Hematopoietic multipotent progenitor cell treated with erythropoietin and hydrocortisone succinate and interleukin-3 and kit ligand, for 4 days (in vitro differentiated cells): ENCODE measurements at places on chromosomes 4 and X.
A peak's percentile ranks its signal among the peaks of the same experiment; 100 is the strongest.

DNA sequence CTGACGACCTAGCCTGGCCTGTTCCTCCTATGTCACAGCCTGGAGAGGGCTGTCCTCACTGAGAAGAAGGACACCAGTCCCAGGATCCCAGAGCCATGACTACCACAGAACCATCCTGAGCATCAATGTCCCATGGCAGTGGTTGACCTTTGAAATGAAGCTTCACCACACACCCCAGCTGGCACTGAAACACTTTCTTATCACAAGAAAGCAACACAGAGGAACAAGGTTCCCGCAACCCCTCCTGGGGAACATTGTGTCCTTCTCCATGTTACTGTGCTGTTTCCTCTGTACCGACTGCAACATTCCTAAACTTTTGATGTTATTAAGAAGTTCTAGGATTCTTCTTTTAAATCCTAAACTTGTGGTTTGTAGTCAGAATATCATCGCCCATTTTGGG is 21.2 kb upstream of the FAM156A start:
- no peak for DNase-seq

GRCh38 chr4:148828291-148828690 is 386.1 kb upstream of the NR3C2 start:
- no peak for DNase-seq

GRCh38 chr4:146269228-146269653 is 54.9 kb downstream of the REELD1 start:
- no peak for DNase-seq

- no peak for DNase-seq
Observed at GRCh38 chr4:180635281-180635680, 1607.9 kb upstream of the TENM3 start.

GRCh38 chr4:61298178-61298740 is 98.1 kb downstream of the ADGRL3 start:
- DNase-seq = peak; percentile 13

DNA sequence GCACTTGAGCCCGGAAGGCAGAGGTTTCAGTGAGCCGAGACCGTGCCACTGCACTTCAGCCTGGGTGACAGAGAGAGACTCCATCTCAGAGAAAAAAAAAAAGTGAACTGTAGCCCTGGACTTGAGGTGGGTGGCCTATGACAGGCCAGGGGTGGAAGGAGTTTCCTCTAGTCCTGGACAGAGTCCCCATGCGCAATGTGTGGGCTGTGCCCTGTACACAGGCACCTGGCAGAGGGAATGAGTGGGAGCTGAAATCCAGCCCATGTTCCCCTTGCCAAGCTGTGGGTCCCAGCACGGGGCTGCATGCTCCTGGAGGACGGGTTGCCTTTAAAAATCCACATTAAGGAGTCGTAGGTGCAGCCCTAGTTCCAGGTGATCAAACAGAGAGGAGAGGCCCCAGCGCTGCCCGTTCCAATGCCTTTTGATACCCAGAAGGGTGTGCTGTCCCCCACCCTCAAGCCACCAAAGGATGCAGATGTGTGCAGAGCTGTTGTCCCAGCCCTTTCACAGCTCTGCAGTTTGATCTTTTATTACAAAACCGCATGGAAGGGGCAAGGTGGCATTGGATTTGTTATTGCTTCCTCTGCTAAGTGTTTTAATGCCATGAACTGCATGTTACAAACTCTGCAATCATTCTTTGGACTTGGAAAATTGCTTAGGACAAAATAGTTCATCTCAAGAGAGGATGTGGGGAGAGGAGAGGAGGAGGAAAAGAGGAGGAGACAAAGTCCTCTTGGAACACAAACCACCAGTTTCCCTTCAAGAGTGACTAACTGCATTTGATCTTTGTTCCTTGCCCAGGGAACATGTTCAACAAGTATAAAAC is 38.0 kb upstream of the PDK3 start:
- no peak for DNase-seq

DNA sequence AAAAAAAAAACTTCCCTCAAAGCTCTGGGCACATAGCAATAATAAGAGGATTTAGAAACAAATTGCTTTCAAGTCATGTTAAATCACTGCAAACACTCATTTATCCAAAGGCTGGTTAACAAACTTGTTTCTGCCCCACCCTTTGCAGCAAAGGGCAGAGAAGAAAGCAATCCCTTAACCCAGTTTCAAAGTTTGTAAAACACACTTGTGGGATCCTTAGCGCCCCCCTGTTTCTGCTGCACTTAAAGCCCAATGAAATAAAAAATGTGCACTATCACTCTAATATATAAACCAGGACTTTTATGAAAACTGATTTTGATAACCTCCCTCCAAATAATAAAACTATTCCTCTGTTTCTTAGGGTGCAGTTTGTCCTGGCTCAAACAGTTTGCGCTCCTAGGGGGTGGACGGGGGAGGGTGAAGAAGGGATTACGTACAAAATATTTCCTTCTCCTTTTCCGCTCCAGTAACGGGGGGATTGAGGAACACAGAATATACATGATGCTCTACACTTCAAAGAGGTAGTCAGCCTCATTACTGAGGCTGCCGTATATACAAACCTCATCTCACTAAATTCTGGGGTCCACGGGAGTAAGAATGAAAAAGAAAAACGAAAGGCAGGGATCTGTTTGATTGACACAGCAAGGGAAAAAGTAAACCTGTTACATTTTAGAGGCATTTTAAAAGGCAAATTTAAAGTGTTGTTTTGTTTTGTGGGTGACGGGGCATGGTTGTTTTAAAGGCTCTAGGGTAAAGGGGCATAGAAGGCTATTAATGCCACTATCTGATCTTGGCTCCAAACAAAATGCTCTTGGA is 3.1 kb upstream of the PCDH10 start:
- DNase-seq = no peak

GRCh38 chr4:155371432-155372043 is 5.2 kb downstream of the MAP9 start:
- DNase-seq = peak; percentile 71

DNA sequence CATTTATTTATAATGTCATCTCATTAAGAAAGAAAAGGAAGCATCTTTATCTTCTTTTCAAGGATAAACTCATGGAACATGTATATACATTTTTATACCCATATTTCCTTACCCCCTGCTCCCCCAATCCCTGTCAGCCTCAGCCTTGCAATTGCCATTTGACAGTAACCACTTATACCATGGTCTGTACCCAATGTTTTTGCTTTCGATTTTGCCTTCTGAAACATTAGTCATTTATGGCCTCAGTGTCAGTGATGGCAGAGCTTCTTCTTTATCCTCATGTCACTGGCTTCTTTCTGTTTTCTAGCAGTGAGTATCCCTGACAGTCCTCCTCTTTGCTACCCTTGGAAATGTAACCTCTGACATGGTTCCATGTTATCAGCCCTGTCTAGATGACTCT is 228.4 kb downstream of the SPRY1 start:
- DNase-seq = no peak

DNA sequence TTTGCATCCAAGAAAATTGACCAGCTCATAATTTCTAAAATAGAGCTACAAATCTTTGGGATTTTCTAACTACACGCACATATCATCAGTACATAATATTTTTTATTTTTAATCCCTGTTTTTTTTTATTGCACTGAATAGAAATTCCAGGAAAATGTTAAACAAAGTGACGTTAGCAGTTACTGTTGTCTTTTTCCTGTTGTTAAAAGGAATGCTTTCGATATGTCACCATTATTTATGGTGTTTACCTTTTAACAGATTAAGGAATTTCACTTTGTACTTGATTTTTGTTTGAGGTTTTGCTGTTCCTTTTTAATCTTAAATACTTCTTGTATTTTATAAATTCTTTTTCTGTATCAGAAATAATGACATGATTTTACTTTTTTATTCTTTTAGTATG is 89.7 kb downstream of the TMEM144 start:
- no peak for DNase-seq

DNA sequence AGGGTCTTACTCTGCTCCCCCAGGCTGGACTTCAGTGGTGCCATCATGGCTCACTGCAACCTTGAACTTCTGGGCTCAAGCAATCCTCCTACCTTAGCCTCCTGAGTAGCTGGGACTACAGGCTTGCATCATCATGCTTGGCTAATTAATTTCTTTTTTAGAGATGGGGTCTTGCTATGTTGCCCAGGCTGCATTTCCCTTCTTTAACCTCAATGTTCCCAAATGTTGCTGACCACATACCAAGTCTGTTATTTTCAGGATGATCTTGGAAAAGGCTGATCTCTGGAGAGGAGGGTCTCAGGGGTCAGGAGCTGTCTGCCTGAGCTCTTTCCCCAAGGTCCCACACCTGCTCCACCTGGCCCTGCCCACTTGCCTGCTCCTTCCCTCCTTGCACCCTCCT is 13.0 kb downstream of the CACNA1F start:
- DNase-seq = no peak

GRCh38 chrX:39162322-39162735 is 361.1 kb downstream of the MID1IP1 start:
- DNase-seq = peak; percentile 62

- no peak for DNase-seq
Observed at GRCh38 chr4:157389741-157390140, 169.2 kb downstream of the GRIA2 start.

DNA sequence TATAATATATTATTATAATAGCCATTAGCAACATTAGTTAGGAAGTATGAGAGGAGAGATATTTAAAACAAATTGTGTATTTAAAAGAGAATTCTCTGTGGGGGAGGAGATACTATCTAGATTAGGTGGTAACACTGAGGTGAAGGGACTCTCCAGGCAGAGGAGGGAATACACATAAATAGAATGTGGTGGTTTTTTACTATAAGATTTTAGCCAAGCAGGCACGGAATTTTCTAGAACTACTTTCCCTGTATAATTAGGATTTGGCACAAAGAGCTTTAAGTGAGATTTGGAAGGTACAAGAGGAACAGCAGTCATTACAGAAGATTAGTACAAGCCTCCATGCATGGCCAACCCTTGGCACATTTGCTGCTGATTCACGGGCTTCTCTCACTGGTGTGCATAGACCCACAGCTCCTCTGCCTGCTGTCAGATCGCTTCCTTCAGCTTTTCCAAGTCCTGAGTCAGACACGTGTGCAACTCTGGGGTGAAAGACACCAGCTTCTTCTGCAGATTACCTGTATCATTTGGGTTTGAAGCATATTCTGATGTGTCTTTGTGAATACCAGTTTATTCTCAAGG is 685.5 kb downstream of the KCTD8 start:
- DNase-seq = no peak

DNA sequence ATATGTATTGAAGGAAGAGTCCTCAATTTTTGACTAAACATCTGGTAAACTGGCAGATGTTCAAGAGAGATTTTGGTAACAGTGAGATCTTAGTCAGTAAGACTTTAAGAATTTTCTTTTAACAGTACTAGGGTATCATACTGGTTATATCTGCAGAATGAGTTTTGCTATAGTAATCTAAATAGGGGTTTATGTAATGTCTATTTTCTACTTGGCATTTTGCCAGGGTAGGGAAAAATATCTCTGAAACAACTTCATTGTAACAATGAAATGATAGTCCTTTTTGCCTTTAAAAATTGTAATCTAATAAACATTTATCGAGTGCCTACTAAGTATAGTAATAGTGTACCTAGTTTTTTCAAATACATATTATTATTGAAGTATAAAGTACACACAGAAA is 32.1 kb downstream of the XK start:
- DNase-seq = peak; percentile 5

GRCh38 chrX:152155766-152156310 is 17.5 kb upstream of the MAGEA10 start:
- no peak for DNase-seq

DNA sequence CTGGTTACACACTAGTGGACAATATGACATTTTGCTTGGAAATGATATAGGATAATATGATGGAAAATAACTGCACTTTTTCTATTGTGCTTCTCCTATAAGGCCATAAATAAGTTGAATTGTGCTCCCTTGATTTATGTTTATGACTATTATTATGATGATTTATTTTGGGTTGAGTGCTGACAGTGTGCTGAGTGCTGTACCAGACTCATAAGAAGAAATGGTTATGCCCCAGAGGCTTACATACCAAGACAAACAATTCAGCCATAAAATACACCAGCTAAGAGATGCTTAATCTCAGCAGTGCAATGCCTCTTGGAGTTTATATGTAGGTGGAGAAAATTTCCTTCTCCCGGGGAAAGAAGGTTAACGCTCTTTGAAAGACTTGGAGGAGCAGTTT is 199.8 kb upstream of the NOCT start:
- DNase-seq = no peak

DNA sequence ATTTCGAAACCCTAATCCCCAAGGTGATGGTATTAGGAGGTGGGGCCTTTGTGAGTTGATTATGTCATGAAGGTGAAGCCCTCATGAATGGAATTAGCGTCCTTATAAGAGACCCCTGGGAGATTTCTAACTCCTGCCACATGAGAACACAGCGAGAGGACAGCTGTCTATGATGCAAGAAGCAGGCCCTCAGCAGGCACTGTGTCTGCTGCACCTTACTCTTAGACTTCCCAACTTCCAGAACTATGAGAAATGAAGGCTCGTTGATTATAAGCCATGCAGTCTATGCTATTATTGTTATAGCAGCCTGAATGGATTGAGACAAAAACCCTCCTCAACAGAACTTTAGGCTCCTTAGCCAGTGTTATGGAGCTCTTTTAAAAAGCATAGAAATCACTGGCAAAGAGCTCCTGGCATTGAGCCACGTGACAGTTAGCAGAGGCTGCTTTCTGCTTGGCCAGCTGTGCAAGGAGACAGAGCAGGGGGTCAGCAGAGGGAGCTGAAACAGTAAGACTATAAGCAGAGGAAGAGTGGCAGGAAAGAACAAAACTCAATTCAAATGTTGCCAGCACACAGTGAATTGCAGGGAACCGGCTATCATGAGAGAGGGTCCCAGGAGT is 219.2 kb upstream of the FAT1 start:
- no peak for DNase-seq

DNA sequence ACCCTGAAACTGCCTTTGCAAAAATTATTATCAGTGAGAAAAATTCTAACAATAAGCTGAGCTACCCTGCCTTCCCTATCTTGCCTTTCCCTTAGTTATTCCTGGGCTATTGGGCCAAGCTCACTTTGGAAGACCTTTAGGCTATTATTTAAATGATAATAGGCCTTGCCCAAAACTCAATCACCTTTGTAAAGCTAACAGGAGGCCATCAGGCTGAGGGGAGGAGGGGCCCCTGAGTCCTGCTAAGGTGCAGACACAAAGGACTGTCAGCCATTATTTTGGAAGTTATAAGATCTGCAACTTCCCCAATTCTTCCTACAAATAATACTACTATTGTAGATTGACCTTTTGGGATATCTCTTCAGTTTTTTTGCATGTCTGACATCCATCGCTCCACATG is 278.8 kb upstream of the DIAPH2 start:
- DNase-seq = no peak

GRCh38 chr4:77635876-77636275 is 30.3 kb downstream of the CXCL13 start:
- no peak for DNase-seq

- DNase-seq = no peak
Observed at GRCh38 chr4:88843067-88843685, 145.5 kb upstream of the NAP1L5 start.

DNA sequence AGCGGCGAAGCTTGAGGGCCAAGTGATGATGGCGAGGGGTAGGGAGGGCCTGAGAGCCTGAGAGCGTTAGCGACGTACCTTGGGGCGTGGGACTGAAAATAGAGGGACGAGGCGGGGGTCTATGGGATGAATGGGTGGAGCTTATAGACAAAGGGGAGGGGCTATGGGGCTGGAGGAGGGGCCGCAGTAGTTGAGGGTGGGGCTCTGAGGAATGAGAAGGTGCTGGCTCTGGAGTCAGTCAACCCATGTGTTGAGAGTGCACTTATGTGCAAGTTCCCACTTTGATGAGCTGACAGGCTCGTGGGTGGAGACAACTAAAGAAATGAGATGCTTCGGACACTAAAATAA is 488 bp downstream of the TBC1D25 start:
- peak; percentile 62 for DNase-seq
